Calu3 (cell line): ENCODE measurements at places on chromosomes 6 and 20.

- DNase-seq = no peak
- H3K27me3 ChIP-seq = no peaks in the 10 kb centered on the region
- H3K27ac ChIP-seq = no peak overlapping the region
Measured at GRCh38 chr6:35164277-35164676, 23.1 kb upstream of the TCP11 start.

DNA sequence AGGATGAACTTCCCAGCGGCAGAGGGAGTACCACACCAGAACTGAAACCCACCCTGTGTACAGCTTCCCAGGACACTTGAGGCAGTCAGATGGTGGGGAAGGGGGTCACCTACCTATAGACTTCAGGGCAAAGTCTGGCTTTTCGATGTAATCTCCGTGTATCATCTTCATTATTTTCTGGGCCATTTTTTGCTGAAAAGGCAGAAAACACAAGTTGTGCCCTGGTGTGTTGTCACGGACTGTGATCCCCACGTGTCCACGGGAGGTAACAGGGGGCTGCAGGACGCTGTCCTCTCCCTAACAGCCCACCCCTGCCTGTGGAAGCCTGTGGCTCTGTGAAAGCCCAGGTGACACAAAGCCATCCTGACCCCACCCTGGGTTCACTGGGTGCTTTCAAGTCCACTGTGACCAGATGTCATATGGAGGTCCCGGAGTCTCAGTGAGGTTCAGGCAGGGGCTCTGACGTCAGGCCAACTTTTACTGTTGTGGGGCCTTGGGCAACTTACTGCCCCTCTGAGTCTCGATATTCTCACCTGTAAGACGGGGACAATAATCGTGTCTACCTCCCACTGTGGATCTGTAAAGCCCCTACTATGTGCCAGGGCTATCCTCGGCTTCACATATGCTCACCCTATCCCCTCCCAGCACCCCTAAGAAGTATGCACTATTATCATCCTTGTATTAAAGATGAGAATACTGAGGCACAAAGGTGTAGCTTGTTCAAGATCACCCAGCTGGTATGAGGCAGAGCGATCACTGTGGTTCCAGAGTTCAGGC is 14.5 kb downstream of the SUN5 start:
- no peaks in the 10 kb centered on the region for H3K4me1 ChIP-seq
- no peaks in the 10 kb centered on the region for H3K36me3 ChIP-seq
- no peak overlapping the region for H3K4me3 ChIP-seq
- peaks cover 68% of the 10 kb centered on the region for H3K27me3 ChIP-seq

- no peak overlapping the region for H3K27ac ChIP-seq
- H3K36me3 ChIP-seq = no peaks in the 10 kb centered on the region
- no peaks in the 10 kb centered on the region for H3K4me1 ChIP-seq
- DNase-seq = no peak
Measured at GRCh38 chr6:85764844-85765243, 122.2 kb upstream of the SYNCRIP start.

DNA sequence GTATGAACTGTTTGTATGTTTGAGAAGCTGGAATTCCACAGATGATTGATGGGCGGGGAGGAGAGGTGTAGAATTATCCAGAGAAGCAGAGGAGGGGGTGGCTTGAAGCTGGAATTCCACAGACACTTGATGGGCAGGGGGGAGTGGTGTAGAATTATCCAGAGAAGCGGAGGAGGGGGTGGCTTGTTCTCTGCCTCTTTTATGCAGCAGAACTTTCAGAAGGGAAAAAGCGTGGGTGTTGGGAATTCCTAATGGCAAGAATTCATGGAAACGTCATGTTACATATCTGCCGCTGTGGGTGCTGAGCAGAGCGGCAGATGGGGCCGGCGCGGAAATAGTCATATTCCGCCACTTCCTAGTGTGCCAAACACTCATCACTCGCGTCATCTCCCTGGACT is 167.9 kb upstream of the KCNG1 start:
- DNase-seq = no peak
- no peak overlapping the region for H3K27ac ChIP-seq
- no peaks in the 10 kb centered on the region for H3K27me3 ChIP-seq

- H3K27me3 ChIP-seq = no peaks in the 10 kb centered on the region
- no peak for DNase-seq
- H3K27ac ChIP-seq = no peak overlapping the region
- no peak overlapping the region for H3K4me3 ChIP-seq
- no peaks in the 10 kb centered on the region for H3K4me1 ChIP-seq
Measured at GRCh38 chr6:81909981-81910900, 157.8 kb upstream of the TENT5A start.

- no peak overlapping the region for H3K4me3 ChIP-seq
- H3K27me3 ChIP-seq = no peaks in the 10 kb centered on the region
- DNase-seq = no peak
- H3K36me3 ChIP-seq = no peaks in the 10 kb centered on the region
- H3K27ac ChIP-seq = no peak overlapping the region
Measured at GRCh38 chr6:30799210-30799609, 54.9 kb upstream of the IER3 start.

DNA sequence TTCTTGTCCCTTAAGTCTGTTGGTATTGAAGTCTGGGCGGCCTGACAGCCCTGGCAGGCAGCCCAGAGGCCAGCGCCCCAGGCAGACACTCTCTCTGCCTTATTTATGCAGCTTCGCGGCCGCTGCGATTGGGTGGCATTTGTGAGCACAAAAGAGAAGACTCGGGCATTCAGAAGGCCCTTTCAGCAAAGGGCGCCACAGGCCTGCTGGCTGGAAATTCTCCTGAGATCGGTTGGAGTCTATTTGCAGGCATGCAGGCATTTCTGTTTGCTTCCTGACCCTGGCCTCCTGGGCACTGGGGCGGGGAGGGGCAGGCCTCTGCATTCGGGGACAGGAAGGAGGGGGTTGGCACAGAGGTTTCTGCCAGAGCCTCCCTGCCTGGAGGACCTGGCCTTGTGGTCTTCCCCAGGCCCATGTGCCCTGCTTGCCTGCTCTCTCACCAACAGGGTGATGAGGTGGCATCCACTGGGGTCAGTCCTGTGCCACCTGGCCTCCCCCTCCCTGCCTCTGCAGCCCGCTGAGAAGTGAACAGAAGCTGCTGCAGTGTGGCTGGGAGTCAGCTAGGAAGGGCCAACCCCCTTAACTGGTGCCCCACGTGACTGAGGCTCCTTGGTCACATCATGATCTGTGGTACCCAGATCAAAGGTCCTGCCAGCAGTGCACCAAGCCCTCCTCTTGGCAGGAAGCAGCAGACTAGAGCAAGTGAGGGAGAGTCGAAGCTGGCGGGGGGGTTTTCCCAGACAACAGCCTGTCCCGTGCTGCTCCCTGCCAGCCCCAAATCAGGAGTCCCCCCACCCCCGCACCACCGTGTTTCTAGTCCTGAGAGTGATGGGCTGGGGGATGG is 16.6 kb upstream of the CCDC167 start:
- H3K4me1 ChIP-seq = peaks cover 6% of the 10 kb centered on the region
- H3K36me3 ChIP-seq = no peaks in the 10 kb centered on the region
- DNase-seq = peak; percentile 51
- H3K4me3 ChIP-seq = peak overlapping the region; percentile 1
- H3K27me3 ChIP-seq = peaks cover 86% of the 10 kb centered on the region

DNA sequence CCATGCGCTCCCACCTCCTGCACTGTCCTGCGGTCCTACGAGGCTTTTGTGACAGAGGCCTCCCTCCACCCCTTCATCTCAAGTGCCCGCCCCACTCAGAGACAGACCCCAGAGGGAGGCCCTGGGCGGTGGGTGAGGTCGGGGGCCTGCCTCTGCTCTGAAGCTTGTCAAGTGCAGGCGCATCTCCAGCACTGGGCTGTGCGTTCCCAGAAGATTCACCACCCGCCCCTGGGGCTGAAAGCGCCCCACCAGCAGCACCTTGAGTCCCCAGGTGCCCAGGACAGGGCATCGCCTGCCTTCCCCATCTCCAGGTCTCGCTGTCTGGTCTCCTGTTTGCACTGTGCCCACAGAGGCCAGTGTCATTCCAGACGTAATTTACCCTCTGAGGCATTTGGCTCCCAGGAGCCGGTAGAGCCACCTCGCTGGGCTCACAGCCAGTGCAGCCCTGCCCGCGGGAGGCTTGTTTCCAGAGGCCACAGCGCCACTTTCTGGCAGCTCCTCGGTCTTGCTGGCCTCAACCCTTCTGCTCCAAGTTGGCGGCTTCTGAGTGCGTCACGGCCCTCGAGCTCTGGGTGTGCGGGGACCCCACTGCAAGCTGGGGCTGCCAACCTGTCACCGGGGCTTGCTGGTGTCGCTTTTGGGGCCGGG is 191.1 kb downstream of the TAF4 start:
- H3K36me3 ChIP-seq = no peaks in the 10 kb centered on the region
- peak; percentile 54 for DNase-seq
- no peaks in the 10 kb centered on the region for H3K4me1 ChIP-seq
- peaks cover 86% of the 10 kb centered on the region for H3K27me3 ChIP-seq
- H3K4me3 ChIP-seq = no peak overlapping the region

DNA sequence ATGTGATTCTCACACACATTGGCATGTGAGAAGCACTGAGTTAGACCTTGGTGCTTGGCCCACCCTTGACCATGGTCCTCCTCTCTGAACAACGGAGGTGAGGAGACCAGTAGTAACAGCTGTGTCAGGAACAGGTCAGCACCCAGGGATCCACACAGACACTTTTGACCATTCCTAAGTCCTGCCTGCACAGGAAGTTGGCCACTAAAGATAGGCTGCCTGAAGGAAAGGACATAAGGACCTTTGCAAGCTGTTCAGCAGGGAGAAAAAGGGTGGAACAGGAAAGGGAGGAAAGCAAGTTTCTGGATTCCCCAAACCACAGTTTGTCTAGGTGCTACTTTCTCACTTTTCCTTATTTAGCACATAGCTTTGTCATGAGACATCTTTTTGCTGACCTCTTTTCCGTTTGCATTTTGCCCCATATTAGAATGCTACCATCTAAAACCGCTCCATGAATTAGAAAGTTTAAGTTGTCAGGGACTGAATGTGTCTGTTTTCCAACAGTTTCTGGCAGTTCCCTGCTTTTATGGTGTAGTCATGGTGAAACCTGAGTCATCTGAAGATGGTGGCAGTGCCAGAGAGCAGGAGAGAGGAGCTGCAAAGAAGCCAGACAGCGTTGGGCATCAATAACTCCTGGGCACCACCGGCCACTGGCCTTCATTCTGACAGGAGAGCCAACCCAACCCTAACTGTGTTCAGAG is 1.1 kb upstream of the CD109 start:
- H3K4me1 ChIP-seq = peaks cover 9% of the 10 kb centered on the region
- DNase-seq = no peak
- no peak overlapping the region for H3K27ac ChIP-seq
- peaks cover 15% of the 10 kb centered on the region for H3K36me3 ChIP-seq
- H3K4me3 ChIP-seq = peak overlapping the region; percentile 77

DNA sequence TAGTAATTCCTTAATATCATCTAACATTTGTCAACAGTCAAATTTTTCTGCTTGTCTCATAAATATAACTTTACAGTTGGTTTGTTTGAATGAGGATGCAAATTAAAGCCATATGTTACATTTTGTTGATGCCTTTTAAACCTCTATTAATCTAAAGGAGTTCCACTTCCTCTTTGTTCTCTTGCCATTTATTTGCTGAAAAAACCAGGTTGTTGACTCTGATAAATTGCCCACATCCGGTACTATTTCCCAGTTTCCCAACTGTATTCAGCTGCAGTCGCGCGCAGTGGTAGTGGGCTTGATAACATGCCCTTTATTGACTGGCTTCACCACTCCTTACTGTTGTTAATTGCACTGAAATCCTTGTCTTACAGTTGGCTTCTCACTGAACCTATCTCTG is 32.8 kb upstream of the SIRPB2 start:
- H3K27ac ChIP-seq = no peak overlapping the region
- H3K4me1 ChIP-seq = no peaks in the 10 kb centered on the region
- H3K27me3 ChIP-seq = peaks cover 39% of the 10 kb centered on the region
- H3K36me3 ChIP-seq = no peaks in the 10 kb centered on the region
- no peak for DNase-seq

DNA sequence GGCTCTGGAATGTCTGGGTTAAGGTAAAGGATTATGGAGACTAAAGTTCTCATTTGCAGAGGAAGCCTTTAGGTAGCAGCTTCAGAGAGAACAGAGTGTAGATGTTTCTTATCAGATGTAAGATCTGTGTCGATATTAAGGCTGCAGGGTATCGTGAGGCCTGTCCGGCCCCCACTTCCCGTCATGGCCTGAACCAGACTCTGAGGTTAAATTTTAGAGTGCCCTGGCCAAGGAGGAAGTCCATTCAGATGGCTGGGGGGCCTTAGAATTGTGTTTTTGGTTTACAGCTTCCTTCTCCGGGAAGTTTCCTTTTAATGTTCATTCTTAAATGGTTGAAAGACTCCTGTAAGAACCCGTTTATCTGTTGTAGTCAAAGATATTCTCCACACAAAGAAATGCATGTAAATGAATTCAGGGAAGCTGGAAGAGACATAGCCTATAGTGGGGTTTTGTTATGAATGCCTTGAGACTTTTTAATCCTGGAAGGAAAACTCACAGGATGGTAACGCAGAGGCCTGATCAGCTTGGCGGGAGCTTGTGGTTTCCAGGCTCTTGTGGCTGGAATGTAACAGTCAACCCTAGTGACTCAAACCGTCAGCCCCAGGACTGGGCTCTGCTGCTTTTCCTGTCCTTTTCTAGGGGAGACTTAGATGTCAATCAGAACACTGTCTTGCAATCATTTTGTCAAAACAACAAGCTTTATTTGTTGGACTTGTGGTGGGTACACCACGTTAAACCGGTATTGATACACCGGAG is 34.7 kb downstream of the KIF25 start:
- H3K36me3 ChIP-seq = peaks cover 16% of the 10 kb centered on the region
- DNase-seq = no peak
- no peak overlapping the region for H3K4me3 ChIP-seq
- H3K27me3 ChIP-seq = peaks cover 14% of the 10 kb centered on the region
- no peak overlapping the region for H3K27ac ChIP-seq
- H3K4me1 ChIP-seq = peaks cover 15% of the 10 kb centered on the region

GRCh38 chr20:21183722-21184121 is 57.8 kb downstream of the KIZ start:
- H3K4me3 ChIP-seq = no peak overlapping the region
- H3K36me3 ChIP-seq = no peaks in the 10 kb centered on the region
- no peaks in the 10 kb centered on the region for H3K27me3 ChIP-seq
- H3K27ac ChIP-seq = no peak overlapping the region

GRCh38 chr6:132070356-132070755 is 119.2 kb upstream of the CCN2 start:
- H3K27ac ChIP-seq = no peak overlapping the region
- no peaks in the 10 kb centered on the region for H3K27me3 ChIP-seq

GRCh38 chr6:92791403-92791802 is 628.0 kb downstream of the EPHA7 start:
- H3K4me3 ChIP-seq = no peak overlapping the region
- no peaks in the 10 kb centered on the region for H3K36me3 ChIP-seq
- H3K27ac ChIP-seq = no peak overlapping the region

GRCh38 chr6:9977411-9977810 is 437.5 kb downstream of the TFAP2A start:
- no peaks in the 10 kb centered on the region for H3K36me3 ChIP-seq
- no peak overlapping the region for H3K27ac ChIP-seq
- no peak overlapping the region for H3K4me3 ChIP-seq
- DNase-seq = no peak

DNA sequence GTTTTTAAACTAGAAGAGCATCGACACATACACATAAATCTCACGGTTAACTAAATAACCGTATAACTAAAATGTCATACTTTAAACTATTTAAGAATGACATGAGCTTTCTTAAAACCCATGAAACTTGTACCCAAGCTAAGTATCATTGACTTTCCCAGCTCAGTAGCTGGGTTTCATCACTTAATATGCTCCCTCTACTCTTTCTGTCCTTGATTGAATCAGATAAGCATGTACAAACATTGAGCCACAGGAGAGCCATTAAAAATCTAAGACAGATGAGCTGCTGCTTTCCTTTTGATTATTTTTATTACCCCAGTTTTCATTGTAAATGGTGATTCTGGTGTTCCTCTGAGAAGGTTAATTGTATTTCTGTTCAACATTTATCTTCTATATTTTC is 115.8 kb downstream of the FOXO3 start:
- peaks cover 67% of the 10 kb centered on the region for H3K4me1 ChIP-seq
- peaks cover 39% of the 10 kb centered on the region for H3K36me3 ChIP-seq
- no peak overlapping the region for H3K4me3 ChIP-seq
- no peaks in the 10 kb centered on the region for H3K27me3 ChIP-seq
- no peak for DNase-seq
